Myocyte (in vitro differentiated cells): ENCODE measurements at places on chromosomes 11 and 22. TPM values are rescaled to one million over a fixed set of nuclear protein-coding genes. Genes with fewer than 3 reads are reported as not detected.

DNA sequence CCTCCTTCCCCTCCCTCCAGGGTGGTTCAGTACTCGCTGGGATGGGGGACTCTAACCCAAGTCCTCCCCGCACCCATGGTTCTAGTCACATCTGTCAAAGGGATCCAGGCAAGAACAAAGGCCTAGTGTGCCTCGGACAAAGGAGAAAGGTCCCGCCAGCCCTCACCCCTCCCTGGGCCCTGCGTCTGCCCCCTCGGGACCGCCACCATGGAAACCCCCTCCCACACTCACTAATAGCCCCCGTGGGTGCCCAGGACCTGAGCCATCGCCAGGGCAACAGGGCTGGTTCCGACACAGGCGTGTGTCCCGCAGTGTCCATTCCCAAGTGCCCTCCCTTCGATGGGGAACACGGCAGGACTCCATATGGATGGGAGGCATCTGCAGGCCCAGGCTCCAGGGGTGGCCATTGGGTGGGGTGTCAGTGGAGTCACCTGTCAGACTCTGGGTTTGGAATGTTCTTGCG lies 5.1 kb upstream of the CARNS1 start:
- no peak for DNase-seq

DNA sequence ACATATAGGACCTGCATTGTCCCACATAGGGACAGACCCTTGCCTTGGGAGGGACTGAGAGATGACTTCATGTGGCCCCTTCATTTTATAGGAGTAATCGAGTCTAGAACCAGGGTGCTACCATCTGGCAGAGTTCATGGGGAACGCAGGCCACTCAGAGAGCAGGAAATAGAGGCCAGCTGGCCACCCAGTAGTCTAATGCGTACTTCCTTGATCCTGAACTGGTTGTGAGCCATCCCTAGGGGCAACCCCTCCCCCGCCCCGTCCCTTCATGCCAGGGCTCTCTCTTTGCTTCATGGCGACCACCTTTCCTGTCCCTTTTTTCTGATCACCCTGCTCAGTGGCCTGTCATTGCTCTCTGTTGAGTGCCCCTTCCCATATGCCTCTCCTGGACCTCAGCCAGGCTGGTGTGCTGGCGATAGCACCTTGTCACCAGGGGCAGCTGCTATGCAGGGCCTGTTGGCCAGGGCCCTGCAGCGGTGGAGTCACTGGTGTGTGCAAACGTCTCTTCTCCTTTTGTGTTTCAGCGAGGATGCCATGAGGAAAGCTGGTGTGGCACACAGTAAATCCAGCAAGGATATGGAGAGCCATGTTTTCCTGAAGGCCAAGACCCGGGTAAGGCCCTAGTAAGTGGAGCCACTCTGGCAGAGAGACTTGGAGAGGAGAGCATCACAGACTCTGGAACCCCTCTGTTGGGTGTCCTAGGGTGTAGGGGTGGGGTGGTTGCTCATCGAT lies 29.3 kb downstream of the MED15 start:
- DNase-seq: no peak

- DNase-seq: no peak
These were observed 38.4 kb downstream of the B3GAT1 start for GRCh38 chr11:134373591-134374052.

DNA sequence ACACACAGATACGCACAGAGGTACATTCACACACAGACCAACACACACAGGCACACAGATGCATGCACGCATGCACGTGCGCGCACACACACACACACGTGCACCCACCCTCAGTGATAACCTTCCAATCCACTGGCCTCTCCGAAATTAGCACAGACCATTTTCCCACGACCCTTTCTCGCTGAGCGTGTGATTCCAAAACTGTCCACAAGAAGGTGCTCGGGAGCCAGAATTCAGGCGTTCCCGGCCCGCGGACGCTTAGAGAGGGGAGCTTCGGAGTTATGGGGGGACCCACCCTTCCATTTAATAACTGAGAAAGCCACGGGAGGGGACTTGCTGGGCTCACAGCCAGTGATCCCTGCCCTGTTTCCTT lies 33.8 kb upstream of the SLC35C1 start:
- DNase-seq: peak; percentile 77

Gene CATSPERZ
- not detected in 2 replicates for total RNA-seq

Gene CENPM
- 0.64 and 0.88 TPM in 2 replicates for total RNA-seq

Gene OR5B21
- total RNA-seq: not detected in 2 replicates

Gene SCGB1D2
- total RNA-seq: not detected in 2 replicates
